ENCODE measurements at places on chromosomes 2 and 18. TPM values are rescaled to one million over a fixed set of nuclear protein-coding genes. Genes with fewer than 3 reads are reported as not detected.

GRCh38 chr2:54522624-54523281, 66.6 kb downstream of the SPTBN1 start:
- peak; percentile 35 for DNase-seq

GRCh38 chr2:232466221-232466620, 10.3 kb downstream of the ALPI start:
- no peak for DNase-seq

DNA sequence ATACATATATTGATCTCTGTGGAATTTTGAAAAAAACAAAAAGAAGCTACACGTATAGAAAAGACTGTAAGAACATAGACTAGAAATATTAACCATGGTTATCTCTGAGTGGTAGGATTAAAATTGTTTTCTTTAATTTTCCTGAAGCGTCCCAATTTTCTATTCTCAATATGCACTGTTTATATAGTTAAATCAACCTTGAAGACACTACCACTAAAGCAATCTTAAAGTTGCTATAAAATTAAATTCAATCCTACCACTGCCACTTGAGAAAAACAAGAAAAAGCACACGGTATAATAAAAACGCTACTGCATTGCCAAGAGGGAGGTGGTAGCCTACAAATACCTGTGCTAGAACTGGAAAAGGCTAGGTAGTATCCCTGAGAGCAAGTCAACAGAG, 47.2 kb downstream of the TRIP12 start:
- DNase-seq = no peak

DNA sequence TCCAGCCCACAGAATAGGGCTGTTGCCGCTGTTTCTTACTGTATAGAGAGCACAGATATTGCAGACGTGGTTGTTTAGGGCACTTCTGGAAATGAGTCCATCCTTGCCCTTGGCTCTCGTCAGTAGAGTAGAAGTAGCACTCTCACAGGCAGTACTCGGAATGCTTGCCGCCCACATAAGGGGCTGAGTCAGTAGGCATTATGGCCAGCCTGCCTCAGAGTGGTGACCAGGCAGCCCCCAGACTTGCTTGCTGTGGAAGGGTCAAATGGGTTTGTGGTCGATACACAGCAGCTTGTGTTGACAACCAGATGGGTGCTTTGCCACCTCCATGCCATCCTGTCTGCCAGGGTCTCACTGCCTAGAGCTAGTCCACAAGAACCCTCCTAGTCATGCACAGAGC, 38.7 kb downstream of the PLEKHB2 start:
- no peak for DNase-seq

DNA sequence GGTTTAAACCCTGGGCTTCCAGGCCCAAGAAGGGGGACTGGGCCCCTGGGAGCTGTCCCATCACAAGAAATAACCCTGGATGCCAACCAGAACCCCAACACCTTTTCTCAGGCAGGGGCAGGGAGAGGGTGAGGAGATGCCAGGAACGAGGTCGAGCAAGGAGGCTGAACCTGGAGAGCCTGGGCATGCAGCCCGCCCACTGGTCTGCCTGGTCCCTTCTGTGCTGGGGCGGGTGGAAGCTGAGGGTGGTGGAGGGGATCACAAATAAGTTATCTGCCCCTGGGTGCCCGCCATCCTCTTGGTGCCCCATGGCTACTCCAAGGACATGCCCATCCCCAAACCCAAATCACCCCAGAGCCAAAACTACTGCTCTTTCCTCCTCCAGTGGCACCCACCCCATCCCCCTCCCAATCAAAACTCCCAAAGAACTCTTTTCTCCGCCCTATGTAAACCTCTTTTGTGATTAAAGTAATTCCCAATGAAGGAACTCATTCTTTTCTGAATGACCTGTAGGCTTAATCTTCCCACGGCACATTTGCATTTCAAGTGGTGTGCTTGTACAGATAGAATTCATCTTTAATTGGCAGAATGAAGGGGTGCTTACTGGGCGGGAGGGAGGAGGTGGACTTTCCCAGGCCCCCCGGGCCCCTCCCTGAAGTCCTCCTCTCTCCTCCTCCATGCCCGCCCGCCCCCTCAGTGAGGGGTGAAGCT, 47.9 kb downstream of the EFR3B start:
- no peak for DNase-seq

- DNase-seq = no peak
Observed at GRCh38 chr2:232925153-232925820, 55.2 kb downstream of the SNORC start.

GRCh38 chr2:99028558-99028957, 92.5 kb upstream of the CRACDL start:
- DNase-seq = no peak

GRCh38 chr2:64329848-64330247, 124.1 kb upstream of the LGALSL start:
- DNase-seq = peak; percentile 16

The LRRC30 gene
- 6.7 TPM for polyA plus RNA-seq

The SCN1A gene
- 0.15 TPM for polyA plus RNA-seq

Measured in muscle of arm (tissue), 14 donors.